Activated naive CD8-positive, alpha-beta T cell treated with anti-CD3 and anti-CD28 coated beads for 36 hours (primary cell): ENCODE measurements at places on chromosomes 6 and 20.

- DNase-seq = no peak
Observed at GRCh38 chr6:35484921-35485392, 11.9 kb downstream of the TEAD3 start.

- DNase-seq = no peak
Observed at GRCh38 chr6:113258771-113259170, 598.4 kb upstream of the MARCKS start.

- no peak for DNase-seq
Observed at GRCh38 chr6:38775870-38776269, 60.8 kb downstream of the DNAH8 start.

GRCh38 chr6:52457096-52457495 lies 37.0 kb downstream of the EFHC1 start:
- DNase-seq = no peak

DNA sequence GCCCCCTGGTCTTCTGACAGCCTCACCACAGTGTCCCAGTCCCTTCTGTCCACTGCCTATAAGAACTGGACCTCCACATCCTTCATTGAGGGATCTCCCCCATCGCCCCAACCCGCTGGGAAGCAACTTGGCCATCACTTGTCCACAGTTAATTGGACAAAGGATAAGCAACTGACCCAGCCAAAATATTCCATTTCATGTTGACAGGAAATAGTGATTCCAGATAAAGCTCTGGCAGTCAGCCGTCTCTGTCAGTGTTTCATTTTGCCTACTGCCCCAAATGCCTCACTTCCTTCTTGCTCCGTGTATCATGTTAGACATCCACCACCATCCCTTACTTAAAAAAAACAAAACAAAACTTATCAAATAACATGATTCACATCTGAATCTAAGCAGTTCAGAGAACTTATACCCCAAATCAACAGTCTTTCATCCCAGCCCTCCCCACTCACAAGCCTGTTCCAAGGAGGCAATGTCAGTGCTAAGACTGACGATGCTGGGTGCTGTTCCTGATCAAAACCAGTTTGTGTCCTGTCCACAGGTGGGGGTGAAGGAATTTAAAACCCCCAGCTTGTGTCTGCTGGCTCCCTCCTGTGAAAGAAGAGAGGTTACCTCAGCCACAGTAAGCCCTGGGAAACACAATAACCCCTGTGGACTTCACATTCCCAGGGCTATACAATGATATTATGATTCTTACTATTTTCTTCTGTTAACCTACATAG lies 162.5 kb downstream of the WDR27 start:
- no peak for DNase-seq

DNA sequence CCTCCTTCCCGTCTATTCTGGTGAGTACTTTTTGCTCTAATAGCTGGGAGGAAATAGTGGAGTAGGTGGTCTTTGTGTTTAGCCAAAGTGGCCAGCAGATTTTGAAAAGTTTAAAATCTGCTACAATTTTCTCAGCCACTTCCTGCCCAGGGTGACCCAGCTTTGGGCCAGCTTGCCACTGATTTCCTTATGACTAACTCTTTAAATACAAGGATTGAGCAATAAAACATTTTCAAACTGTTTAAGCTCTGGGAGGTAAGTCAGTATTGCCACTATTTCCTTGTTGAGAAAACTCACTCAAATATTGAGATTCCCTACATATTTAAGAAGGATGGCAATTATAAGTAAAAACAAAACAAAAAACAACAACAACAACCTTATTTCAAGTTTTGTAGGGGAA lies 54.5 kb downstream of the TRMT11 start:
- no peak for DNase-seq

- no peak for DNase-seq
Observed at GRCh38 chr6:72547020-72547419, 74.8 kb upstream of the KCNQ5 start.

DNA sequence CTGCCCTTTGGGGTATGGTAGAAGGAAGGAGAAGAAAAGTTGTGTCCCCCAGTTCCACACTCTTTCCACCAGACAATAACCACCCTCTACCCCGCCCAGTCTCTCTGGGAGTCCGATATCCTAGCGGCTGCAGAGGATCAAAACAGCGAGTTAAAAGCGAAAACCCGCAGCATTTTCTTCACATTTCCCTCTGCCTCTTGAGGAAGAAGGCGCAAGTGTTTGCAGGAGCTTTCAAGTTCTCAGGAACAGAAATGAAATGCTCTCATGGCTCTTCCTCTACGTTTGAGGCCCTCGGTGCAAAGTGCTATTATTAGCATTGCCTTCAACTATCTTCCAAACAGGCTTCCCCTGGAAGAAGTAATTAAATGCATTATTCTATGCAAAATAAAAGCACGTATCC lies 52.2 kb upstream of the CCDC167 start:
- DNase-seq = no peak

- DNase-seq = no peak
Observed at GRCh38 chr6:7728855-7729590, 3.1 kb downstream of the BMP6 start.

DNA sequence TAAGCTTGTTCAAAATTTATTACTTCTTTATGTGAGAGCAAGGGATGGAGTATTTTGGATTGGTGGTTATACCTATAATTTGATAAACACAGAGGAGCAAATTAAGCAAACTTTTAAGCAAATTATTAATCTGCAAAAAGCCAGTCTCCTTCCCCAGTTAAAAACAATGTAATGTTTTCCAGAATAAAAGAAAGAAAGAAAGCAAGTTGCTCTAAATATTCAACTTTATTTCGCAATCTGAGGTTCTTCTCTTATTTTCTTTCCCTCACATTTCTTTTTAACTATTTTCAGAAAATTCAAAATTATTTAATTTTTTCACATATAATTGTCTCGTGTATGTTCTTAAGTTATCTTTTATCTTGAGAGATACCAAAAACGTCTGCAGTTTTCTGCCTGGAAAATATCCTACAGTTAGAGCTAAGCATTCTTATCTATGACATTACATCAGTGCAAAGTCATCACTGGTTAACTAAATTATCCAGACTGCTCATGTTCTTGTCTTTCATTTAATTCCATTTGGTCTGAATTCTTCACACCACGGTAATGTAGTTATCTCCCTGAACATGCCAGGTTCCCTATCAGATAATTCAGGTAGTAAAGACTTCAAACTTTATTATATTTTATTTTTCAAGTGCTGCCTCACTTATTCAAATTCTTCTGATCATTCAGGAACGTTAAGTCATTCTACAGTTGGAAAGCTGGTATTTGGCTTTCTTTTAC lies 3.3 kb upstream of the CNKSR3 start:
- DNase-seq = no peak

DNA sequence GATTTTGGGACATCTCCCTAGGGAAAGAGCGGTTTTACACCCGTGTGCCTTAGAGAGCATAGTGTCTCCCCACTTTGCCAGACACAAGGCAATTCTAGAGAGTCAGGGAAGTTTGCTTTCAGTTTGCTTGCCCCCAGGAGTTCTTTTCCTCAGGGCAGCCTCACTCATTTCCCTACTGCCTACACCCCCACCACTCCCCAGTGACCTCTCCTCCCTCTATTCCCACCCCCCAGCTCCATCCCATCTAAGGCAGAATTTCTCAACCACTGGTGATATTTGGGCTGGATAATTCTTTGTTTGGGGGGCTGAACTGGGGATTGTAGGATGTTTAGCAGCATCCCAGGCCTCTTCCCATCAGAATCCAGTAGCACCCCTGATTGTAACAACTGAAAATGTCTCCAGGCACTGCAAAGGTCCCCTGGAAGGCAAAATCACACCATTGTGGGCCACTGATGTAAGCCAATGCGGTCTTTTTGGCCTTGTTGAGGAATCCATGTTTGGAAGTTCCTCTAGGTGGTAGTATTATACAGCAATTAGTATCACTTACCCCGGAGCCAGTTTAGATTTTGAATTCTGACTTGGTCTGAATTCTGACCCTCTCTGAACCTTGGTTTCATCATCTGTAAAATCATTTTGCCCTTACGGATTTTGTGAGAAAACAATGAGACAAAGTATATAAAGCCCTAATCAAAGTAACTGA lies 1.3 kb downstream of the EPPIN start:
- no peak for DNase-seq

GRCh38 chr6:11140056-11140455 lies 28.5 kb upstream of the ERVFRD-1 start:
- no peak for DNase-seq

DNA sequence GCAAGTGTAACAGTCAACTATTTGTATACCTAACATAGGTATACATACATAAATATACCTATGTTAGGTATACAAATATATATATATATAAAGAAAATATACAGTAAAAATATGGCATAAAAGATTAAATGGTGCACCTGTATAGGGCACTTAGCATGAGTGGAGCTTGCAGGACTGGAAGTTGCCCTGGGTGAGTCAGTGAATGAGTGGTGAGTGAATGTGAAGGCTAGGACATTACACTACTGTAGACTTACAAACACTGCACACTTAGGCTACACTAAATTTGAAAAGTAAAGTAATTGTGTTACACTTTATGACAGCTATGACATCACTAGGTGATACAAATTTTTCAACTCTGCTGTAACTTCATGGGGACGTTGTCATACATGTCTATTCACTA lies 65.6 kb downstream of the CDC5L start:
- no peak for DNase-seq
